ENCODE measurements at places on chromosomes 13 and 19.

GRCh38 chr19:33405254-33405552, 31.7 kb downstream of the CEBPG start:
- DNase-seq: no peak

- no peak for DNase-seq
Measured at GRCh38 chr13:30370146-30370545, 52.1 kb upstream of the UBE2L5 start.

DNA sequence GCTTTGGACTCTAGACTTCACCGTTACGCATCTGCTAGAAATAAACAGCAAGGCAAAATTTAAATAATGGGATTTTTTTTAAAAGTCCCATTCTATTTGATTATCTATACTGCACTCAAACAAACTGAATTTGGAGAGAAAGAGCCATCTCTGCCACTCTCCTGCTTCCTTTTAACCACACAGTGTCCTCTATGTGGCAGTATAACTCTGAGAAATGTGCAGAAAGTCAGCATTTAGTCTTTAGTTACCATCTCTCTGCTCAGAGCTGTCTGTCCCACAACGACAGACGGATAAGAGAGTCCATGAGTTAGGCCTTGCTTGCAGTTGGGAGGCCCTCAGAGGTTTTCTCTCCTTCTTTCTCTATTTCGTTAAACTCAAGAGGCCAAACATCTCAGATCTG, 21.2 kb downstream of the CCNA1 start:
- peak; percentile 23 for DNase-seq

GRCh38 chr13:90477216-90477615, 870.3 kb upstream of the MIR17HG start:
- DNase-seq: no peak

GRCh38 chr13:98685146-98685545, 67.3 kb downstream of the SLC15A1 start:
- DNase-seq: no peak

GRCh38 chr13:19622193-19622592, 11.3 kb upstream of the MPHOSPH8 start:
- DNase-seq: no peak

DNA sequence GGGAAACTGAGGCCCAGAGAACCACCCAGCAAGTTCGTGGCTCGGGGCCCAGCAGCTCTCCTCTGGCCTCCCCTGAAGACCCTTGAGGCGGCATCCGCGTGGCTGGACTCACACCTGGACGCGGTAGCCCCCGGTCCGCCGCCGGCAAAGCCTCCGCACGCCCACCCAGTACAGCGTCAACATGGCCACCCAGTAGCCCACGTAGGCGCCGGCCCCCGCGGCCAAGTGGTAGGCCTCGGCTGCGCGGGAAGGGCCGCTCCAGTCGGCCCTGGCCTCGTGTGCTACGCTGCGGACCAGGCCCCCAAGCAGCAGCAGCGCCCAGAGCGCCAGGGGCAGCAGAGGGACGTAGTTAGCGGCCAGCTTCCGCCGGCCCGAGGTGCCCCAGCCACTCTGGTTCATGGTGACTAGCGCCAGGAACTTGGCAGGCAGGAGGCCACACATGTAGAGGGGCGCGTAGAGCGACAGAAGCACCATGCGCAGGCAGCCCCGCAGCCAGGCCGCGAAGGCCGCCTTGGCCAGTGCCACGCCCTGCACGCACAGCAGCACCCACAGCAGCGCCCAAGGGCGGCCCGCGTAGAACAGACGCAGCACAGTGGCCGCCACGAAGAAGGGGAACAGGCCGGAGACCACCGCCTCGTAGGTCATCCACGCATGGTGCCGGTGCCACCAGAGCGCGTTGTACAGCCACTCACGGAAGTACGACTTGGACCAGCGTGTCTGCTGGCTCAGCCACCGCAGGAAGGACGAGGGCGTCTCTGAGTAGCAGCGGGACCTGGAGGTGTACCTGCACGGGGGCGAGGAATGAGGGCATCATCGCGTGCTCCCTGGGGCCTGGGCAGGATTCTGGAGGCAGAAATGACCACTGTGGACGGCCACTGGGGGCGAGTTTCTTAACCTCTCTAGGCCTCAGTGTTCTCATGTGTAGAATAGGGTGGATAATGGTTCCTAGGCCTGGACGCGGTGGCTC, 10.2 kb downstream of the HAS1 start:
- no peak for DNase-seq

DNA sequence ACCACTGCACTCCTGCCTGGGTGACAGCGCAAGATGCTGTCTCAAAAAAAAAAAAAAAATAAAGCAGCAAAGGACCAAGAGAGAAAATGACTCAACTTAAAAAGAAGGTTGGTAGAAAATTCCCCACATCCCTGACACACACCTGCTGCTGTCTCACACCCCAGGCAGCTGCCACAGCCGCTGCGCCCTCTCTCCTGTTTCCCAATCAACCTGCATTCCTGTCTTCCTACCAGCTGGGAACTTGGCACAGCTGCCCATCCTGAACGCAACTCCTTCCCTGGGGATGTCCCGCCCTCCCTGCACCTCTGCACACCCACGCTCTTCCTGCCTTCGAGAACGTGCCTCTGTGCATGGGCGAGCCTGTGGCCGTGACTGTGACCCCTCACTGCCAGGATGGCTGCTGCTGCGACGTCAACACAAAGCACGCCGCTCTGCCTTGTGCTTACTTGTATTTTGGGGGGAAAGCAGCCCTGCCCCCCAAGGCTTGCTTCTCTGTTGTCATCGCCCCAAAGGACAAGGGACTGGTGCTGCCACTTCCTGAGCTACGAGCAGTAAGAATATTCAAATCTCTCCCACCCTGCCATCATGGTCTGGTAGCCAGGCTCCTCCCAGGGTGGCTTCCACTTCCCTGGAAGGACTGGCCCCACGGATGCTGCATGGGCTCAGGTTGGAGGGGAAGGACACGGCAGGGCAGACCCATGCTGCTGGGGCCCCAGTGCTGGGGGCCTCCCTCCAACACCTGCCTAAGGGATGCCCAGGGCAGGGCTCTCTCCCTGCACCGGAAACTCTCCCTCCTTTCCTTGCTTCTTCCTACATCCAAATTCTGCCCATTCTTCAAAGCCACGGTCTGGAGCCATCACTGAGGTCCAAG, 20.7 kb downstream of the SH3GL1 start:
- no peak for DNase-seq

- no peak for DNase-seq
Measured at GRCh38 chr13:20567881-20568528, 1.0 kb downstream of the IFT88 start.

DNA sequence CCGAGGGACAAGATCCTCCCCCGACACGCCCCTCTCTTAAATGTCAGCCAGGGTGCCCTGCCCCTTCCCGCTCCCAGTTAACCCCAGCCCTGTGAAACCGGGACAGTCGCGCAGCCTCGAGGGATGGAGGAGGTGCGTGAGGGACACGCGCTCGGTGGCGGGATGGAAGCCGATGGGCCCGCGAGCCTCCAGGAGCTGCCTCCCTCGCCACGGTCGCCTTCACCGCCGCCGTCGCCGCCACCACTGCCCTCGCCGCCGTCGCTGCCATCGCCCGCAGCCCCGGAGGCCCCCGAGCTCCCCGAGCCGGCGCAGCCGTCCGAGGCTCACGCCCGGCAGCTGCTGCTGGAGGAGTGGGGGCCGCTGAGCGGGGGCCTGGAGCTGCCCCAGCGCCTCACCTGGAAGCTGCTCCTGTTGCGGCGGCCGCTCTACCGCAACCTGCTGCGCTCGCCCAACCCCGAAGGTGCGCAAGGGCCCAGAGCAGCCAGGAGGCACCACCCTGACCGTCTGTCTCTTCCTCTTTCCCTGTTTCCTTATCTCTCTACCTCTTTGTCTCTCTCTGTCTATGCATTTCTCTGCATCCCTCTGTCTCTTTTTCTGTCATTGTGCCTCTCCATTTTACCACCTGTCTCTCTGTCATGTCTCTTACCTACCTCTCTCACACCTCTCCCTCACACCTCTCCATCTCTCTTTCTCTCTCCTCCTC, at the start of gene NCCRP1:
Gene NCCRP1, plus strand, starts transcription at position 105 of the 703 bp plus-strand sequence. Its CDS starts 19 bp downstream, at position 124.
- no peak for DNase-seq

DNA sequence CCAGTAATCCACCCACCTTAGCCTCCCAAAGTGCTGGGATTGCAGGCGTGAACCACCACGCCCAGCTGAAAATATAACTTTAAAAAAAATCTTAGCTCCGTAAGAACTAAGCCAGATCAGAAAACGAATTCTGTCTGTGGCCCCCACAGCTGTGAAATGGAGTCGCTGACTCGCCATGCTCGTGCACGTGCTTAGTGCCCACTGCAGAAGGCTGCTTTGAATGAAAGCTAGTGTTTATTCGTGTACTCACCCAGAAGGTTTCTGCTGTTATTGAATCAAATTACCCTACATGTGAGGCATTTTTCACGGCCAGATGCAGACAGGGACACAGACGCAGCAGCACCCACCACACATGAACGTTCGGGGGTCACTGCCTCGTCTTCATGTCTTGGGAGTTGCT, 61.7 kb upstream of the F7 start:
- no peak for DNase-seq

DNA sequence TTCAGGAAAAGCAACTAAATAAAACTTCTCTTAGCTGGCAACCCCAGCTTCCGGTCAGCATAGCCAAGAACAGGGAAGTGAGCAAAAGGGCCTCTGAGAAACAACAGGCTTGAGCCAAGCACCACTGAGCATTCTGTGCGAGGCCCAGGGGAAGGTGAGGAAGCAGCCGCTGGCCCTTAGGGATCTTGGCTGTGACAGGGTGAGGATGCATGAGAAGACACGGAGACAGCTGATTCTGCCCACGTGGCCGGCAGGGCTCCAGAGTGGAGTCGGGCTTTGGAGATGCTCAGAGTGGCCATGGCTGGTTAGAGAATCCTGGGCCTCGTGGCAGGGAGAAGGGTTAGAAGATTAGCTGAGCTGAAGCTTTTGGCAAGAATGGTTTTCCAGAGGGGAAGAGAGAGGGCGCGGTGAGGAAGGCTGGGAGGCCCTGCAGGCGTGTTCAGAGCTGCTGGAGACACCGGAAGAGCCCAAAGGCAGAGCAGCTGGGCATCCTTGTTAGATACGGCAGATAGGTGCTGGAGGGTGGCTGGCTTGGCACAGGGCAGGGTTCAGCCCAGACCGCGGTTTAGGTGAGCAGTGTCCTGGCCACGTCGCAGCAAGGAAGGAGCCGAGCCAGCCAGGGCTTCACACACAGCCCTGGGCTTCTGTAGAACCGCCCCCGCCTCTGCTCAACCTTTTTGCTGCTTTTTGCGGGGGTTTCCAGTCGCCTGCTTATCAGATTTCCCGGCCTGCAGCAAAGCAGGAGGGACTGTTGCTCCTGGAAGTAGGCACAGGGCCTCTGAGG, 17.3 kb downstream of the UPF1 start:
- peak; percentile 33 for DNase-seq

GRCh38 chr13:34931572-34931971, 10.5 kb upstream of the NBEA start:
- no peak for DNase-seq

DNA sequence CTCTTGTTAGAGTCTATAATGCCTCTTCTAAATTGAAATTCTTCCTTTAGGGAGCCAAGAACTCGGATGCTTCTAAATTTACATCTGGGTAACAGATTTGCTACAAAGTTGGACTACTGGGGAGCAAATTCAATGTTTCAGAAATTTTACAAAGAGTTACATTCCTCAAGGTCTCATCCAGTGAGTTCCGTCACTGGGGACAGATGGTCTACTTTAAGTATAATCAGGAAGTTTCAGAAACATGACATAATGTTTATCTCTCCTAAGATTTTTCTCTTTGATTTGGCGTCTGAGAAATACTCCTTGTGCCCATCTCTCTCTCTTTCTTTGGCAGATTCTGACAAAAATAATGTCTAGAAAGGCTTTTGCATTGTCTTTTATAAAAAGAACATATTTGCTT, 81.5 kb upstream of the MBNL2 start:
- peak; percentile 32 for DNase-seq

DNA sequence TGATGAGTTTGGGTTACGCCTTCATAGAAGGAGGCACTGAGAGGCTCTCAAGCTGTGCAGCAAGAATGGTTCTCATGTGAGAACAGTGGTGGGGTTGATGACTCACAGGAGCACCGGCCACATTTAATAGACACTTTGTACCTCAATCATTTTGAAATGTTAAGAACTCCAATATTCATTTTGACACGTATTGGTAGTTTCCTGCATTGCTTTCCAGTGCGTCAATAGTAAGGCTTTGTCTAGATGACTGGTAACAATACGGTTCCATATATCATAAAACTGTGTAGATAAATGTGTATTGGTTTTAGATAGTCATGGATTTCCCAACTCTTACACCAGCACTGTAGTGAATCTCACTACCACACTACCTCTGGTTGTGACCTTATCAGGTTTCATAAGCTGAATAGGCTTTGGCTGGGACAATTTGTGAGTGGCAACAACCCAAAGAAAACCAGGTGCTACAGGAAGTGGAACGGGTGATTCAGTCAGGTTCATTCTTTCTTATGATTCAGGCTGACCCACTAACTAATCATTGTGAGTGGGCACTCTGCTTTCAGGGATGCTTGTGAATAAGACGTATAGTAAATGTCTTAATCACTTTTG, 362.6 kb downstream of the KLF5 start:
- peak; percentile 19 for DNase-seq

- no peak for DNase-seq
Measured at GRCh38 chr13:57128909-57129308, 11.8 kb upstream of the PRR20A start.
